ENCODE measurements at places on chromosomes 13 and 19.

- peak; percentile 26 for DNase-seq
Measured at GRCh38 chr13:52809310-52809769, 39.1 kb downstream of the PCDH8 start.

DNA sequence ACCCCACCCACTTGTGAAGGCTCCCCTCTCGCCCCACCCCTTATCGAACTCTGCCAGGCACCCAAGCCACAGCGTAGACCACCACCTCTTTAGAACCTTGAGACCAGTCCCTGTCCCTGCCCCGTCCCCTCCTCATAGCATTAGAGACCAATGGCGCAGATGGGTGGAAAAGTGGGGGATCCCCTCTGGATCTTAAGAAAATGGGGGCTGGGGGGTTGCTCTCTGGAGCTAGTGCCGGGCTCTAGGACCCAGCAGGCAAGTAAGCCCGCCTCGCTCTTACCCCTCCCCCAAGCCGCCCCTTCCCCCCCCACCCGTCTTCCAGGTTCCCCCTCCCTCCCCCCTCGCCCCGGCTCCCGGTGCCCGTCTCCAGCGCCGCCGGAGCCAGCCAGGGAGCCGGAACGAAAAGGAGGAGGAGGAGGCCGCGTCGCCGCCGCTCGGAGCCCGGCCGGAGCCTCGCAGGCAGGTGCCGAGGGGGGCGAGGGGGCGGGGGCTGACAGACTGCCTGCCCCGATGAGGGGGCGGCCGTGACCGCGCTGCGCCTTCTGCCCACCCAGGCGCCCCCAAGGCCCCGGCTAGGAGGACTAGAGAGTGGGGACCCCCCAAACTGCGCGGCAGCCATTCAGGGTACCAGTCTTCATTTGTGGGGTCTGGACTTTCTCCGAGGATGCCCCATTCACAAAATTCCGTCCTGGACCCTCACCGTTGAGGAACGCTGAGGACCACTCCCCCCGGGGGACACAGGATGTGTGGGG lies at the start of gene SPRED3:
SPRED3 (plus strand) TSS at position 349 of the 752 bp plus-strand sequence. CDS start 1,606 bp downstream, outside the sequence.
- DNase-seq: no peak

DNA sequence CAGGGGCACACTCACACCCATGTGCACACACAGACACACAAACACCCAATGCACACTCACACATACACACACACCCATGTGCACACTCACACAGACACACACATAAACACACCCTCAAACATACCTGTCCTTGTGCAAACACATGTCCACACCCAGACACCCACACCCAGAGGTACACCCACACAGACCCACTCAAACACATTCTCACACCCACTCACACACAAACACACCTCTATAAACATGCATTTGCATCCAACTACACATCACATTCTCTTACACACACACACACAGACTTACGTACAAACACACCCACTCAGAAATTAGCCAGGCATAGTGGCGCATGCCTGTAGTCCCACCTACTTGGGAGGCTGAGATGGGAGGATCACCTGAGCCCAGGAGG lies 31.4 kb downstream of the FBN3 start:
- DNase-seq: no peak

GRCh38 chr19:29879655-29879974 lies 62.4 kb upstream of the URI1 start:
- DNase-seq: no peak

GRCh38 chr19:58585442-58586132 lies 12.5 kb upstream of the MZF1 start:
- DNase-seq: no peak

DNA sequence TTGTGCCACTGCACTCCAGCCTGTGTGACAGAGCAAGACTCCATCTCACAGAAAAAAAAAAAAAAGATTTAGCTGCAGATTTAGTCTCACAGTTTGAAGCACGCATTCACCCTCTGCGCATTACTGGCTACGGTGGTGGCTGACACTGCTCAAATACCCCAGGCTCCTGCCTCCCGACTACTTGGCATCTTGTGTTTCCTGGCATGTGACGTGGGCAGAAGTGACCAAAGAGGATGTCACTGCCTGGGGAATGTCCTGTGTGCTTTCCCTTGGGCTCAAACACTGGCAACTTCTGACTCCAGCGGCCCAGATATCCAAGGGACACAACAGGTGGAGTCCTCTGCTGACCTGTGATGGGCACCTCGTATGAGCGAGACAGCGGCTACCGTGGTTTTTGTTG lies 24.7 kb upstream of the EIF3G start:
- no peak for DNase-seq

GRCh38 chr13:83845106-83845505 lies 37.2 kb downstream of the SLITRK1 start:
- DNase-seq: no peak
